ENCODE measurements at places on chromosomes 3 and 15. TPM values are rescaled to one million over a fixed set of nuclear protein-coding genes. Genes with fewer than 3 reads are reported as not detected.

DNA sequence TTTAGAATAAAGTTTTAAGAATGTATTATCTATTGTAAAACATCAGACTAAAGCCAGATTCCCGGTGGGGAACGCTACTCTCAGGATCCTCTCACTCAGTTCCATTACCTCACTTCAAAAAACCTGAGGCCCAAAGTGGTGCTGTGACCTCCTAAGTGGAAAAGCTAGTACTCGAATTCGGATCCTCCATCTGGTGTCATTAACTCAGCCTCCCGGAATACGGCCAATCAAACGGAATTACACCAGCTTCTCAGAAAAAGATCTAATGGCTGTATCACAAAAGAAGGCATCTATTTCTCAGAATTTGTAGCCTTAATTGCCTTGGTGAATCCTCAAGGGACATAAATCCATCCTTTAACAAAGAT is 627 bp downstream of the ACAD11 start:
- H3K4me1 ChIP-seq: peaks cover 3% of the 10 kb centered on the region
- DNase-seq: no peak
- peak overlapping the region; percentile 84 for H3K4me3 ChIP-seq
- no peaks in the 10 kb centered on the region for H3K27me3 ChIP-seq

GRCh38 chr15:31236184-31237042 is 90.2 kb upstream of the KLF13 start:
- H3K4me3 ChIP-seq: no peak overlapping the region
- H3K36me3 ChIP-seq: no peaks in the 10 kb centered on the region
- peaks cover 12% of the 10 kb centered on the region for H3K4me1 ChIP-seq
- no peaks in the 10 kb centered on the region for H3K27me3 ChIP-seq

DNA sequence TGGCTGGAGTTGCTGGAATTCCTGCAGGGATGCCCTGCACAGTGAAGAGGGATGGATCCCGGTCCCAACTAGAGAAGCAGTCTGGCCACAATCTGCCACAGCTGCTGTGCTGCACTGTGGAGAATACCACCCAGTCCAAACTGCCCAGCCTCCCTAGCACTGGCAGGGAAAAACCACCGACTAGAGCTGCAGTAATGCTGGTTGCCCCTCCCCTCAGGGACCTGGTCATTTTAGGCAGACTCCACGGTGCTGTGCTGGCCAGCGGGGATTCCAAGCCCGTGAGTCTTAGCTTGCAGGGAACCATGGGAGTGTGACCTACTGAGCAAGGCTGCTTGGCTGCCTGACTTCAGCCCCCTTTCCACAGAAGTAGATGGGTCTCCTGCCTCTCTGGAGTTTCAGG is 478.0 kb upstream of the ATP11B start:
- no peaks in the 10 kb centered on the region for H3K27me3 ChIP-seq
- H3K4me1 ChIP-seq: no peaks in the 10 kb centered on the region
- no peak overlapping the region for H3K4me3 ChIP-seq
- no peak for DNase-seq

DNA sequence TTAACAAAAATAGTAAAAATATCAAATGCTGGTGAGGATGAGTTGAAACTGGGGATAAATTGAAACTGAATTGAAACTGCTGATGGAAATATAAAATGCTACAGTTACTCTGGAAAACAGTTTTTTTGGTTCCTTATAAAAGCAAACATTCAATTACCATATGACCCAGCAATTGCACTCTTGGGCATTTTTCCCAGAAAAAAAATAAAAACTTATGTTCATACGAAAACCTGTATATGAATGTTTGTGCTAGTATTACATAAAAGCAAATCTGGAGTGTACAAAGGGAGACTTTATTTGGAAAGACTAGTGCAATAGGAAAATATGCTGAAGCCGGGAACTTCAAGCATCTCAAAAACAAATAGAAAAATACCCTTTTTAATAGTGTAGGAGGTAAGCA is 857.9 kb upstream of the CADM2 start:
- H3K36me3 ChIP-seq: no peaks in the 10 kb centered on the region
- DNase-seq: peak; percentile 2
- H3K4me1 ChIP-seq: no peaks in the 10 kb centered on the region
- H3K27me3 ChIP-seq: no peaks in the 10 kb centered on the region

DNA sequence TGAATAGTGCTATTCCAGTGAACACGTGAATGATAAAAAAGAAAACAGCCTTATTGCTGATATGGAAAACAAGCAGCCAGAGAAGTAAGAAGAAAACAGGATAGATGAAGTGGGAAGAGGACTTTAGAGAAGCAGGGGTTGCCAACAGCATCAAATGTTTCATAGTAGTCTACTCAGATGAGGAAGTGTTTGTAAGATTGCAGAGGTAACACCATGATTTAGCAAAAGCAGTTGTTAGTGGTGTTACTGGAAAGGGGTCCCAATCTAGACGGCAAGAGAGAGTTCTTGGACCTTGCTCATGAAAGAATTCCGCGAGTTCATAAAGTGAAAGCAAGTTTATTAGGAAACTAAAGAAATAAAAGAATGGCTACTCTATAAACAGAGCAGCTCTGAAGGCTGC is 108.8 kb upstream of the MCTP2 start:
- H3K4me3 ChIP-seq: no peak overlapping the region
- H3K36me3 ChIP-seq: no peaks in the 10 kb centered on the region
- H3K4me1 ChIP-seq: no peaks in the 10 kb centered on the region

DNA sequence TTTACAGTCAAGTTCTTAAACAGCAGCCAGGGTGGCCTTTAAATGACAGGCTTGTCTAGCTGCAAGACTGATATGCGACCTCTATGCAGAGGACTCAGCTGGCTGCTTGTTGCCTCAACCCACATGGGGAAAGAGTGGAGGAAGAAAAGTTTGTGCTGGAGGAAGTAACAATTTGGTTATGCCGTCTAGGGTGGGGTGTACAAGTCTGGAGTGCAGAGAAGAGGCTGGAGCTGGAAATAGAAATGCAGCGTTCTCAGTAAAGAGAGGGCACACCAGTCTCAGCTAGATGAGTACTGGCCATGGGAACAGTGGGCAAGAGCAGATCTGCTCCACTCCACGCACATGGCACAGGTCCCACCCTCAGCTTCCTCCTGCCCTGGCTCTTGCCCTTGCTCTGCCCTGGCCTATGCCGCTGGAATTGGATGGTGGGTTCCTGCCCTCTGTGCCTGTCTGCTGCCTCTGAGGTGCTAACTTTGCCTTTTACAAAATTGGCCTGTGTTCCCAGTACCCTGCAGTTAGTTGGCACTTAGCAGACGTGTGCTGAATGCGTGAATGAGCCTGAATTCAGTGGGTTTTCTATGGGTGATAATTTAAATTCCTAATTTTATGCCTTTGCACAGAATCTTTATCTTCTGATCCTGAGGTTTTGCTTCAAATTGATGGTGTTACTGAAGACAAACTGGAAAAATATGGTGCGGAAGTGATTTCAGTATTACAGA is 59.7 kb upstream of the FURIN start:
- H3K27ac ChIP-seq: no peak overlapping the region
- no peak for DNase-seq
- no peak overlapping the region for H3K4me3 ChIP-seq
- peaks cover 2% of the 10 kb centered on the region for H3K36me3 ChIP-seq
- H3K27me3 ChIP-seq: no peaks in the 10 kb centered on the region

DNA sequence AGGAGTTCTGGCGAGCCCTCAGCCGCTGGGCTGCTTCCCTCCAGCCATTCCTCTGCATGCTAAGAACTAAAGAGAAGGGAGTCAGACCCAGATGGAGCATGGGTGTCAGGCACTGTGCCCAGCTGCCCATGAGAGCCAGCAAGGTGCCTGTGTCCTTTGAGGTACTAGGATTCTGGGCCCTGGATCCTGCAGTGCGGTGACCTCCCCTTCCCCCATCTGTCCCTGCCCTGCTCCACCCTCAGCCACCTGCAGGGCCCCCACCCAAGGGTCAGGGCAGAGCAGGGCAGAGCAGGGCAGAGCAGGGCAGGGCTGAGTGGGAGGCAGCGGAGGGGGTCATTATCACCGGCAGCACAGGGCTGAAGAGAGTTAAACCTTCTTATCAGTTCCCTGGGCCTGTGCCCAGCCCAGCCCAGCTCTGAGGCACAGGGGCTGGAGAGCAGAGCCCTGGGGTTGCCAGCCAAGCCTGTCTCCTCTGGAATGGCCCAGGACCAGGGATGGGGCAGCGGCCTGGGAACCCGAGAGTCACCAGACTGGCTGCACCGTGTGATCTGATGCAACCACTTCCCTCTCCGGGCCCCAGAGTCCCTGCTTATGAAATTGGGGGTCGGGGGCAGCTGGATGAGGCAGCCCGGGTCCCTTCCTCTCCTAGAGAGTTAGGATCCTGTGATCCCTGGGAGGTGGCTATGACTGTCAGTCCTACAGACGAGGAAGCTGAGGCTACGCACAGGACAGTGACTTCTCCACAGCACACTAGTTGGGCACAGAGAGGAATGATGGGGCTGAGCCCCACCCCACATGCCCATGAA is 17.3 kb downstream of the ZDHHC19 start:
- no peak for DNase-seq
- H3K4me1 ChIP-seq: no peaks in the 10 kb centered on the region
- no peak overlapping the region for H3K27ac ChIP-seq
- no peaks in the 10 kb centered on the region for H3K36me3 ChIP-seq
- no peaks in the 10 kb centered on the region for H3K27me3 ChIP-seq
- H3K4me3 ChIP-seq: no peak overlapping the region

DNA sequence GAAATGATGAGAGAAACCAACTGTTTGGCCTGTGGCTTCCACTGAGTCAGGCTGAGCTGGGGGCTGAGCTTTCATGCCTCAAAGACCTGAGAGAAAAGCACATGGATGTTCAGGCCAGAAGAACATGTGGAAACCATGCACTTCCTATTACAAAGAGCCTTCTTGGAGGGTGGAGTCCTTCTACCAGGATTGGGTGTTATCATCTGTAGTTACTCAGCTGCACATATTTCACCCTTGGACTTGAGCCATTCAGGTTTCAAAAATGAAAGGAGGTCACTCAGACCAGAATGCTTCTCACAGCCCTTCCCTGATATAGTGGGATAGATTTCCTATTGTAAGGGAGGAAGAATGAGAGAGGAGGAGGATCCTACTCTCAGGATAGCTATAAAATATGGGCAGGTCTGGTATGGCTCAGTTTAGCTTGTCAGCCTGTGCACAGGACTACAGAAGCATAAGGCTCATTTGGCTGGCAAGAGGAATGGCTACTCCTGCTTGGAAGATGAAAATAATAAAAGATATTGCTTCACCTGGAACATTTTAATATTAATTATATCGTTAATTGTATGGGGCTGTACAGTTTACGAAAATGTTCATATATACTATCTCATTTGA is 173.6 kb upstream of the TMC3 start:
- no peaks in the 10 kb centered on the region for H3K36me3 ChIP-seq
- DNase-seq: no peak
- no peak overlapping the region for H3K27ac ChIP-seq
- no peaks in the 10 kb centered on the region for H3K4me1 ChIP-seq
- H3K4me3 ChIP-seq: no peak overlapping the region
- H3K27me3 ChIP-seq: peaks cover 5% of the 10 kb centered on the region

DNA sequence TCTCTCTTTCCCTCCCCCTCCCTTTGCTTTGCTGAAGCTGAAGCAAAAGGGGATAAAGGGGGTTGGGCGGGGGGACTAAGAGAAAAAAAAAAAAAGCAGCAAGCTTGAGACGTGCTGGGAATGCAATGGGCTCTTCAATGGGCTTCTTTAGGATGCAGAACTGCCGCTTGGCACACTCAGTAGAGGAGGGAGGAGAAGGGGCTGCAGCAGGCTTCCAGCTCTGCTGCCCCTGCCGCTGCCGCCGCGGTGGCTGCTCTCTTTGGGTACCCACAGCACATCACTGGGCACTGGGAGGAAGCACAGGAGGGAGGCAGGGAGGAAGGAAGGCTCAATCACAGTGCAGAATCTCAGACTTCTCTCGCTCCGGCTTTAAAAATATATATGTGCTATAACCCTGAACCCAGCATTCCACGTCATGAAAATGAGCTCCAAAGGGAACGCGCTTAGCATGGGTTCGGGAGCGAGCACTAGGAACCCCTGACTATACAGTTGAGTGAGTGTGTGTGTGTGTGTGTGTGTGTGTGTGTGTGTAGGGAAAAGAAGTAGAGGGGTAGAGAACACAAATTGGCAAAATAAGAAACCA is 3.5 kb downstream of the SLITRK3 start:
- H3K27me3 ChIP-seq: peaks cover 34% of the 10 kb centered on the region
- H3K27ac ChIP-seq: no peak overlapping the region
- H3K4me1 ChIP-seq: no peaks in the 10 kb centered on the region
- H3K36me3 ChIP-seq: no peaks in the 10 kb centered on the region
- H3K4me3 ChIP-seq: no peak overlapping the region

DNA sequence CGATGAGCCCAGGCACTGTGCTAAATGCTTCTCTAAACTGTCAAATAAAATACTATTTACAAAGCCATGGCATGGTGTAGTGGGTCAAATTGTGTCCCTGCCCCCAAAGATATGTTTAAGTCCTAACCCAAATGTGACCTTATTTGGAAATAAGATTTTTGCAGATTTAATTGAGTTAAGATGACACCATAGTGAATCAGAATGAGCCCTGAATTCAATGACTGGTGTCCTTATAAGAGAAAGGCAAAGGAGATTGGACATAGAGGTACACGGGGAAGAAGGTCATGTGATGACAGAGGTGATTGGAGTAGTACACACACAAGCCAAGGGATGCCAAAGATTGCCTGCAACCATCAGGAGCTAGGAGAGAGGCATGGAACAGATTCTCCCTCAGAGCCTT is 121.6 kb upstream of the VEPH1 start:
- no peaks in the 10 kb centered on the region for H3K36me3 ChIP-seq
- peaks cover 11% of the 10 kb centered on the region for H3K27me3 ChIP-seq
- no peak for DNase-seq
- no peaks in the 10 kb centered on the region for H3K4me1 ChIP-seq

- peak overlapping the region; percentile 37 for H3K27ac ChIP-seq
- peaks cover 5% of the 10 kb centered on the region for H3K4me1 ChIP-seq
- H3K36me3 ChIP-seq: no peaks in the 10 kb centered on the region
- DNase-seq: peak; percentile 7
- H3K4me3 ChIP-seq: no peak overlapping the region
Measured at GRCh38 chr3:113194823-113195401, 16.4 kb upstream of the BOC start.

PXYLP1 gene
- total RNA-seq: 13.3 TPM

NDN gene
- total RNA-seq: 40.1 TPM

SOX2 gene
- total RNA-seq: not detected

PPM1L gene
- total RNA-seq: 0.28 TPM
